ENCODE measurements at places on chromosomes 6 and 20. TPM values are rescaled to one million over a fixed set of nuclear protein-coding genes. Genes with fewer than 3 reads are reported as not detected.

IL20RA gene
- total RNA-seq = 0.05 TPM

PERP gene
- 1.0 TPM for total RNA-seq

MYLK2 gene
- total RNA-seq = 0.10 TPM

SDHAF4 gene
- total RNA-seq = 3.2 TPM

TSBP1 gene
- total RNA-seq = not detected

SLC4A11 gene
- 1.4 TPM for total RNA-seq

CBLN4 gene
- total RNA-seq = not detected

OPRL1 gene
- 0.05 TPM for total RNA-seq

GABRR1 gene
- total RNA-seq = not detected

DAAM2 gene
- 0.05 TPM for total RNA-seq

KHDC1L gene
- total RNA-seq = not detected

EPPIN gene
- total RNA-seq = not detected

ADGRF4 gene
- not detected for total RNA-seq

VGLL2 gene
- total RNA-seq = not detected

METTL24 gene
- not detected for total RNA-seq

MATN4 gene
- total RNA-seq = 0.13 TPM

SS18L1 gene
- total RNA-seq = 14.5 TPM

DXO gene
- total RNA-seq = 8.9 TPM

COL11A2 gene
- 0.60 TPM for total RNA-seq

SLC16A10 gene
- total RNA-seq = 4.1 TPM

CD164 gene
- 239 TPM for total RNA-seq

LCA5 gene
- 0.18 TPM for total RNA-seq

KIAA1755 gene
- total RNA-seq = not detected

HMGCLL1 gene
- total RNA-seq = not detected

PROKR2 gene
- total RNA-seq = not detected

CLIC5 gene
- 1.5 TPM for total RNA-seq

CD83 gene
- 27.5 TPM for total RNA-seq

MUC21 gene
- not detected for total RNA-seq

SLA2 gene
- total RNA-seq = 77.0 TPM

POM121L2 gene
- total RNA-seq = not detected

LY6G5C gene
- total RNA-seq = 3.1 TPM

SCRT2 gene
- not detected for total RNA-seq

PTGIS gene
- 2.4 TPM for total RNA-seq

SIGLEC1 gene
- total RNA-seq = 0.05 TPM

WFDC10B gene
- not detected for total RNA-seq

LRRN4 gene
- 0.11 TPM for total RNA-seq
